ENCODE measurements at places on chromosomes 4 and X.
A peak's percentile ranks its signal among the peaks of the same experiment; 100 is the strongest.

GRCh38 chrX:39144323-39144722, 343.1 kb downstream of the MID1IP1 start:
- no peak for DNase-seq

DNA sequence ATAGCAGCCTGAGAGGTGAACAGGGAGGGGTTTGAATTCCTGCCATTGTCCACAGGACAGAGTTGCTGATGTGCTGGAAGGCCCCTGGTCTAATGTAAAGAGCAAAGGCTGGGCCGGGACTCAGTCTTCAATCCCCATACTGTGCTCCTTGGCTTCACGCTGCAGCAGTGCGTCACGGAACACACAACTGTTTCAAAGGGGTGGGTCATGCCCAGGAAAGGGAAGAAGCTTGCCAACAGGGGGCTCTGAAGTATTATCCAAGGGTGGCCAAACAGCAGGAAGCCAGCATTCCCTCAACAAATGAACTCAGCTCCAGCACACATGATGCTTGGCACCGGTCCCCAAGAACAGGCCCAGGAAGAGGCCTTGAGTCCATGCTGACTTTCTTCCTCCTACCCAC, 122.5 kb downstream of the NFKB1 start:
- no peak for DNase-seq

DNA sequence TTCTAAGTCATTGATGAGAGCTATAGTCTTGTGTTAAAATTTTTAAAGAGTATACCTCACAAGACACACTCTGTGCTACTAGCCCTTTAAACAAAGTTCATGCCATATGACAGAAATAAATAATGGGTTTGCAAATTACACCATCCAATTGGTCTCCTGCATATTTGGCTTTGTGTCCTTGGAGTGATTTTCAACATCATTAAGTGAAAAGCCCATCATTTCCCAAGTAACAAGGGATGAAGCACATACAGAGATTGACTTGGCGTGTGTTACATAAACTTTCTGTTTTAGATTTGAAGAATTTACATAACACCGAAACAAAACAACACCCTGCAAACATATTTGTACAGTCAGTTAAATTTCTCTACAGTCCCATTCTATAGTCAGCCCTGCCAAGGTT, 216.9 kb upstream of the NEIL3 start:
- DNase-seq: no peak

DNA sequence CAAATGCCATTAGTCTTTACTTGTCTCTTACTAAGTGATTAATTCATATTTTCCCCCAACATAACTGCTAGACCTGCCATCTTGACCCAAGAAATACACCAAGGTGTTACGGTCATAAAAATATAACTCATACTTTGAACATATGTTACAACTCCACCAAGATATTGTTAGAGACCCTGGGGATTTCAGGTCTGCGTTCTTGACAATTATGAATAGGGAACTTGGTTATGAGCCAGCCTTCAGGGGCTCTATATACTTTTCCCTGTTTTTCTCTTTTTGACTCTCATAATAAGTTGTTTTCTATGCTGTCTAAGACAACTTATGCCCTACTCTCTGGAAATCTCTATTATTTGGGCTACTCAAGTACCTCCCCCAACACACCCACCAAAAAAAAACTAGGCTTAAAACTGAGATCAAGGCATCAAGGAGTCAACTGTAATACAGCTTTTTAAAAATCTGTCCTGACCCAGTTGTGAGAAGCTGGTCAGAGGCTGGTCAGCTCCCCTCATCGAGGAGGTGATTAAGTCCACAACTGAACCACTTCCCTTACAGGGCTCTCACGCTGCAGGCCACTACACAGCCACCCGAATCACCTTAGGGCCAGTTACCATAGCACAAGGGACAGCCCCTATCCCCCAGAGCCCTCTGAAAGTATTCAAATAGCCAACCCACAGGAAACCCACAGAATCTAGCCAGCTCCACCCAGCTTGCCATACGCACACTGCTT, 10.5 kb upstream of the TLR3 start:
- no peak for DNase-seq

- no peak for DNase-seq
Measured at GRCh38 chr4:56206258-56206657, 181.0 kb downstream of the AASDH start.

GRCh38 chrX:32139476-32139875, 1067.6 kb upstream of the FTHL17 start:
- no peak for DNase-seq

DNA sequence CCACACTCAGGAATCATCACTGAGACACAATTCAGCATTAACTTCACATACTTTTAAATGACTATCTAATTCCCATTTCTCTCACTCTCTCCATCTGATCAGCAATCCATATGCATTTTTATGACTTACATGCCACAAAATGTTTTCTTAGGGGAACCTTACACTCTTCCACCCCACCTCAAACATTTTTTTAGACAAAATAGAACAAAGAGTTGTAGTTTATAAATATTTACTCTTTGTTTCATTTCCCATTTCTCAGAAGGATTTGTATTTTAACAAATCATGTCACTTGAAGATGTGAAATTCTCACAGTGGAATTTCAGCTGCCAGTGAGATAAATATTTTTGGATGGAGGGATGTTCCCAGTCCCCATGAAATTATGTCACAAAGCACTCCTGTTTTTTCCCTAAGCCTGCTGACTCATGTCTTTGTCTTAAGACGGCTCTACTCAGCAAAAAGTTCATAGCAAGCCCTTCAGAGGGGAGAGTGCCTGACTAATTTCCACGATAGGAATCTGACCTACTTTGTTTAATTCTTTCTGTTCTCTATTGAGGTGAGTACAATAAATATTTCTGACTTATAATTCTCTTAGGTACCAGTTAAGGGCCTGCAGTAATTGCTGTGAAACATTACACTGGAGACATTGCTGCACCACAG, 257.7 kb downstream of the THOC2 start:
- DNase-seq: no peak

DNA sequence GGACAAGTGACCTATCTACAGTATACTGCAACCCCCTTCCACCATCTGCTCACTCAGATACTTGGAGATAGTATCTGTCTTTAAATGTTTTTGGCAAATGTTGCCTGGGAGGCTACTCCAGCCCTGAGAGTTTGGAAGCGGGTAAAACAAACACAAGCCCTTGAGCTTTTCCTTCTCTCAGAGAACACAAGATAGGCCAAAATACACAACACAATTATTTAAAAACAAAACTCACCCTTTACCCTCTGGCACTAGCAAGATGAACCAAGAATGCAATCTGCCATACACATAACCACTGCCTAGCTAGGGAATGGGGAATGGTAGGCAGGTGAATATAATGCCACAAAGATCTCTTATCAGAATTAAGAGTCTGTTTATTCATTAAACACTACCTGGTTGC, 324.7 kb upstream of the FAM47C start:
- DNase-seq: no peak

DNA sequence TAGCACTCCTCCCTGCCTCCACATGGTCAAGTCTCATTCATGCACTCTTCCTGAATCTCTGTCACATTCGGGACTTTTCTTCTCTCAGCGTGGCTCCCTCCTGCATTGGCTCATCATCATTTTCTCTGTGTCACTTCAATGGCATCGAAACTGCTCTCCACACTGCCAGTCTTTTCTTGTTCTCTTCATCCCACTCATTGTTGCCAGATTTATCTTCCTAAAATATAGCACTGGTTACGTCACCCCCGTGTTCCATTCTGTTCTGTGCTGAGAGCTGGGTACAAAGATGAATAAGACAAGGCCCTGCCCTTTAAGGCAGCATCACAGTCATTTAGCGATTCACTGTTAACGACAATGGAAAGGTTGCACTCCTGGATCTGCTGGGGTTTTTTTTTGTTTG, 174.4 kb upstream of the TBC1D9 start:
- no peak for DNase-seq

DNA sequence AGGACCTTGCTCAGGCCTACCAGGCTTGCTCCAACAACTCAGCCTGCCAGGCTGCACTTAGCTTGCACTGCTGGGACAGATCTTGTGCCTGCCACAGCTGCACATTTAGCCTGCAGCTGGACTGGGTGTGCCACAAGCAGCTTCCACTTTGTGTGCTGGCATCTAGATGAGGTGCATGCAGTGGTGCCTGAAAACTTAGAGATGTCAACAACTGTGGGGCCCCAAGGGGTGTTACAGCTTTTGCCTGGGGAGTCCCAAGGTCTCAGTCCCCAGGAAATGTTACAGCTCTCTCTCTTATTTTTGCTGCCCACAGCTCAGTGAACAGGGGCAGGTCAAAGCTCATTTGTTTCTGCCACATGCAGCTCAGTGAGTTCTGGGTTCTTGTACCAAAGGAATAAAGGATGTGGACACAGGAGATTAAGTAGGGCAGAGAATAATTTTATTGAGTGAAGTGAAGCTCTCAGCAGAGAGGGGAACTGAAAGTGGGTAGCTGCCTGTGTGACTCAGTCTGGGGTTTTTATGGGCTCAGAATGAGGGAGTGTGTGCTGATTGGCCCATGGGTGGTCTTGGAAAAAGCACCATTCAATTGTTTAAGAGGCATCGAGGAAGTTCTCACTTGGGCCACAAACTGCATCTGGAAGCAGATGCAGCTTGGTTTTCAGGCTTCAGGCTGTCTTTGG, 828.3 kb downstream of the TECRL start:
- no peak for DNase-seq

DNA sequence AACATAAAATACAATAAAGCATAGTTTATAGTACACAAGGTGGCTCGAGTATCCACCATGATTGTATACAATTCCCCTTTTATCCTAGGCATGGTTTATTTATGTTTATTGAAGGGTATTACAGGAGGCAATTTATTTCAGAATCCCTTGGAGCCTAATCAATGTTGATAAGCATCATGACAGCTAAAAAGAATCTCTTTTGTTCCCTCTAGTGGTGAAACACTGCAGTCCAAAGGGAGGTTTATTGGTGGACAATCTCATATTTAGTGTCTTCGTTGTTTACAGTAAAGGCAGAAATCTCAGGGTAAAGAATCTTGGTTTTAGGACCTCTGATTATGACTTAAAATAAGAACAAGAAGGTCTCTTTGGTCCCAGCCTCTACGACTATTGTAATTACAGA, 1712.5 kb downstream of the C4orf33 start:
- no peak for DNase-seq

DNA sequence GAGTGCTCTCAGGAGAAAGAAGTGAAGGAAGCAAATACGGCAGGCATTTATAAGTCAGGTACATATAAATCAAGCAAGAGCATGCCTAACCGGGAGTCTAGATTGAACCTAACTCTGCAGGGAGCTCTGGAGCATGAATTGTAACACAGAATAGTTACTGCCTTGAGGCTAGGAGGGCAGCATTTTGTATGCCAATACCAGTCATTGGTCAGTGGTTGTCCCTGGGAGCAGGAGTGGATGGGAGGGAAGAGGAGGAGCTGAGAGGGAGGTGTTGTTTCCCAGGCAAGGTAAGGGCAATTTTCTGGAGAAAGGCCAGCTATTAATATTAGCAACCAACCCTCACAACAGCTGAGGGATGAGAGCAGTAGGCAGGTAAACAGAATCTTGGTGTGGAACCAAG, 224.7 kb upstream of the DCAF8L1 start:
- no peak for DNase-seq

- DNase-seq: no peak
Measured at GRCh38 chr4:26141051-26141721, 179.6 kb upstream of the RBPJ start.

GRCh38 chrX:124354648-124355047, 8.3 kb downstream of the SH2D1A start:
- no peak for DNase-seq

DNA sequence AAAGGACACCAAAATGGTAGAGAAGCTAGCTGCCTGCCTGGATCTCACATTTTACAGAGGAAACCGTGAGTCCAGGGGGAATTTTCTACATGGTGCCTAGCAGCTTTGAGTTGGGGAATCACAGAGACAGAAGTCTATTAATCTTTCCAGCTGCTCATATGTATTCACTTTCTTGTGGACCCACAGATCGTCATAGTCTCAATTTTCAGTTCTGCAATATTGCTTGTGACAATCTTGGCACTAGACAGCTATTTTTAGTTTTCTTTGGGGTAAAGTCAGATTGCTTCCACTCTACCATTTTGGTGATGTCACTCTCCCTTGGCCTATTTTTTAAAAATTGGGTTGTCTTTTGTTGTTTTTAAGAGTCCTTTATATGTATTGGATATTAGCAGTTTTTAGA, 233.4 kb upstream of the STK26 start:
- DNase-seq: no peak

- no peak for DNase-seq
Measured at GRCh38 chr4:159757499-159757898, 654.6 kb downstream of the RAPGEF2 start.

DNA sequence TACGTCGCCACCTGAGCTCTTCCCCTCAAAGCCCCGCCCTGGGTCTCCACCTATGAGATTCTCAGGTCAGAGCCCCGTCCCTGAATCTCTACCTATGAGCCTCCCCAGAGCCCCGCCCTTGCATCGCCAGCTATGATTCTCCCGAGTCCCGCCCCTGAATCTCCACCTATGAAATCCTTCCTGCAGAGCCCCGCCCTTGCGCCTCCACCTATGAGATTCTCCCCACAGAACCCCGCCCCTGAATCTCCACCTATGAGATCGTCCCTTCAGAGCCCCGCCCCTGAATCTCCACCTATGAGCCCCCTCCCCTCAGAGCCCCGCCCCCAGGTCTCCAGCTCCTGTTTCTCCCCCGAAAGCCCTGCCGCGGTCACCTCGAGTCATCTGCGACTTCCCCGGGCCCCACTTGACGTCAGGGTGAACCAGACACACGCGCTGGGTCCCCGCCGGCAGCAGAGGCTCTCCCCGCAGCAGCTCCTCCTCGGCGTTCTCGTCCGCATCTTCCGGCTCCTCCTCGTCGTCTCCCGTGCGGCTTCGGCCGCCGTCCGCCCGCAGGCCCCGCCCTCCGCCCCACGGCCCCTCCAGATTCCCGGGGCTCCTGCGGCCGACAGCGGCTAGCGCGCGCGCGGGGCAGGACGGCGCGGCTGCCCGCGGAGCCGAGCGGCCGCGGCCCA, 393 bp downstream of the GTPBP6 start:
- peak; percentile 96 for DNase-seq

- DNase-seq: no peak
Measured at GRCh38 chr4:141652161-141652778, 15.9 kb downstream of the IL15 start.

DNA sequence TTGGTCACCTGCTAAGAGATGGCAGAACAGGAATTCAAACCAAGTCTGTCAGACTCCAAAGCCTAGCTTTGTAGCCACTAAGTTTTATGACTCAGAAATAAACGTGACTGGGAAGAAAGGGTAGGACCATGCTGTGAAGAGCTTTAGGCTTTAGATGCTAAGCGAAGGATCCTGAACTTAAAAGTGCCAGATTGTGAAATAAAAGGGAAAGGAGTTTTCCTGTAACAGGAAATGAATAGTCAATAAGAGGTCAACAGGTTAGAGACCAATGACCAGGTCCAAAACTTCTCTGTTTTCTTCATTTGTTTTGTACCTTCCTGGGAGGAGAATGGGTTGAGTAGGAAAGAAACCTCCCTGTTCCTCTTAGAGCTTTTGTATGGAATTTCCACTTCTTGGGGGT, 98.8 kb upstream of the EOLA2 start:
- no peak for DNase-seq
